ENCODE measurements at places on chromosomes 11 and 22.

DNA sequence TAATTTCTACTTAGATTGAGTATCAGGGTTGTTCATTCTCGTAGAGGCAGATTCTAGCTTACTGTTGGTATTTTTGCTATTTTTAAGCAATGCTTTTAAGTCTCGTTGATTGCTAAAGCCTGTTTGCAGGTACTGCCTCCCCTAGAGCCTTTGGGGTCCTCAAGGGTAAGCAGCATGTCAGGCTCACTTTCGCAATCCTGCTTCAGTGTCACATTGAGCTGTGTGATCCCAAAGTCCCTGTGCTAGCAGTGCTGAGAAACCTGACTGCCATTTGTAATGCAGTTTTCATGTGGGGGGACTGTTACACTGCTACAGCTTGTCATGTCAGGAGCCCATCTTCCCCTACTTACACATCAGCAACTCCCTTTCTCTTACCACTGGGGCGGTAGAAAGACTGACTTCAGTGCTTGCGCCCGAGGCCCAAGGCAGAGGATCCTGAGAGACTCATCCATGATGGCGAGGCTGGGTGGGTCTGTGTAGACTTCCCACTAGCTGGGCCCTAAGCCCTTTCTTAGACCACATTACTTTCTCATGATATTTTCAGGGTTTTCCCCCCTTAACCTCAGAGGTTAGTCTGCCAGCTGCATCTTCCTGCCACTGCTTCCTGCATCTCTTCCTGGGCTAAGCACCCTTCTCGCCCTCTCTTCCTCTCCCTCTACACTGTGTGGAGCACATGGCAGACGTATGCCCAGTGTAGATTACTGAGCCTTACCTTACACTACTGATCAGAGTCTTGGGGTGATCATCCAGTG, 40.8 kb upstream of the ST14 start:
- DNase-seq = no peak

DNA sequence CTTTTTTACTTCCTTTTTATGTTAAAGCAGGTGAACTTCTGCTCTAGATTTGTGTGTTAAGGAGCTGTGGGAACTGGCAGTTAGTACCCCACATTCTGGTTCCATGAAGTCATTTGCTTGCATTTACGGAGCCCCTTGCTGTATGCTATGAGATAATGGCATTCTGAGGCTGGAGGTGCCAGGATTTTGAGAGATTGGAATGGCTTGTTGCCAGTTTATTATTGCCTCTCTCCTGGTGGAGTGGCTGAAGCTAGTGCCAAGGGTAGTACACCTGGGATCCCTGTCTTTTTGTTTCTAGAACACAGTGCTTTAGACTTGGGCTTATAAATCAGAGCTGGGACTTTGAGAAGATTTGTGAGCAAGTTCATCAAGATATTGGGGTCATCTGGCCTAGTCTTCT, 73.8 kb downstream of the STIM1 start:
- no peak for DNase-seq

DNA sequence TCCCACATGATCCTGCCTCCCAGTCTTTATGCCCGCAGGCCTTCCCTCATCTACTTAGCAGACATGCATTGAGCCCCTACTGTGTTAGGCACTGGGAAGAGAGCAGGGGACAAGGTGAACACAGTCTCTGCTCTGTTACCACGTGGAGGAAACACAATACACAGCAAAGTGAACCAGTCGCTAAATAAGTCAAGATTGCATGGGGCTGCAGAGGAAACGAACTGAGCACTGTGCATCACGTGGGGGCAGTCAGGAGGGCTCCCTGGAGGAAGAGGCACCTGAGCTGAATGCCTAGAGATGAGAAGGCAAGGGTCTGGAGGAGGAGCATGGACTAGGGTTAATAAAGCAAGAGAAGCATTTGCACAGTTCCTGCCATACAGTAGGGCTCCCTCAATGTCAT, 102.7 kb downstream of the MN1 start:
- DNase-seq = no peak

- DNase-seq = no peak
These were observed 18.2 kb downstream of the ST14 start for GRCh38 chr11:130177782-130178181.

- no peak for DNase-seq
These were observed 120.9 kb upstream of the ZC3H12C start for GRCh38 chr11:109972181-109972715.

DNA sequence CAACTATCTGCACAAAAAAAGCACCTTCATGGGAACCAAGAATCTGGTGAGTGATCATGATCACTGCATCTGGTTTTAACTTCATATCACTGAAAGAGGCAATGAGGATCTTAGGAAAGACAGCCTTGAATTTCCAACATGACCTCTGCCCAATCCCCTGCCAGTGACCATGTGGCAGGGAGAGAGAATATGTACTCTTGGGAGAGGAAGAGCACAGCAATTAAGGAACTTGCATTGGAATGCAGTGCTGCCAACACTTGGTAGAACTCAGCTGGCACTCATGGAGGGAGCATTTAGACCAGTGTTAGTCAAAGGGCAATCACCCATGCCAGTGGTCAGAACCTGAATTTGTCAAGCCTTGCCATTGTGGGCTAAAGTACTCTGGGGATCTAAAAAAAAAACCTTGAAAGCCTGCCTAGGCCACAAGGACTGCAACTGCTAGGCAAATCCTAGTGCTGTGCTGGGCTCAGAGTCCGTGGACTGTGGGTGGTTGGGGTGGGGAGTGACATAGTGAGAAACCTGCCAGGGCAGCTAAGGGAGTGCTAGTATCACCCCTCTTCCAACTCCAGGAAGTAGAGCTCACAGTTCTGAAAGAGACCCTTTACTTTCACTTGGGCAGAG, 23.1 kb downstream of the JRKL start:
- no peak for DNase-seq

DNA sequence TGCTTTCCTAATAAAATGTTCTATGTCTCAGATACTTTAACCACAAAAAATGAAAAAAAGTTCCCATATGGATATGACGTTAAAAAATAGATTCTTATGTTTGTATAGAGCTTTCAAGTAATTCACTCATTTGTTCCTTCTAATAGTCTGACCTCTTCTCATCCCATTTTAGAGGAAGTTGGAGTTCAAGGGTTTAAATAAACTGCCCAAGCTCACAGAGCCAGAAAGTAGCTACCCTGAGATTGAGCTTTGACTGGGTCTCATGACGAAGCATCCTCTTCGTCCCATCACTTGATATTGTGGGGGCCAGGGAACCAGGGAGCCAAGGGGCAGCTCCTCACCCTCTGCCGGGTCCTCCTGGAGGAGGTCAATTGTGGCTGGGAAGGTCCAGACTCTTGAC, 116.3 kb downstream of the CCDC81 start:
- no peak for DNase-seq

- no peak for DNase-seq
These were observed 48.7 kb upstream of the TEAD1 start for GRCh38 chr11:12625438-12626071.

GRCh38 chr22:33000342-33001280, 57.6 kb downstream of the SYN3 start:
- peak; percentile 21 for DNase-seq

- no peak for DNase-seq
These were observed at the start of gene ART5 for GRCh38 chr11:3641701-3642070. Gene ART5, minus strand, starts transcription at chr11:3641992. Its CDS starts 130 bp downstream, at chr11:3641862.

DNA sequence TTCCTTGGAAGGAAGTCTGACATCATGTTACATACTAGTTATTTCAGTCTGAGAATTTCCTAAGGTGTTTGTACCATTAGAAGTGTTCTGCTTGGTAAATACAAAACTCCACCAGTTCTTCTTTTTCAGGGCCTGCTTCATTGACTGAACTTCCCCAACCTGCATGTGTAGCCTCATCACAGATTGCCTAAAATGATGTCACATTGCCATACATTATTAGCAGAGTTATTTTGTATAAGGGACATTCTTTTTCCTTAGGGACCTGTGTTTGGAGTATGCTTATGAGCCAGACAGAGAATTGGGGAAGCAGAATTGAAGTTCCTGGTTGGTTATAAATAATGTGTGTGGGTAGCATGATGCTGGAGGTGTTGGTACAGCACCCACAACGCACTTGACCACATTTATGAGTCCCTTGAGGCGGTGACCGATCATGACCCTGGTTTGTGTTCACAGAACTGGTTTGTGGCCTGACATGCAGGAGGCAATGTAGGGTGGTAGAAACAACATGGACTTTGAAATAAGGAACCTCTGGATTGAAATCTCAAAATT, 16.4 kb upstream of the MMP7 start:
- no peak for DNase-seq

GRCh38 chr11:106733635-106734034, 284.6 kb downstream of the GUCY1A2 start:
- DNase-seq = no peak

GRCh38 chr11:1198561-1199240, 24.2 kb upstream of the MUC5B start:
- DNase-seq = no peak

DNA sequence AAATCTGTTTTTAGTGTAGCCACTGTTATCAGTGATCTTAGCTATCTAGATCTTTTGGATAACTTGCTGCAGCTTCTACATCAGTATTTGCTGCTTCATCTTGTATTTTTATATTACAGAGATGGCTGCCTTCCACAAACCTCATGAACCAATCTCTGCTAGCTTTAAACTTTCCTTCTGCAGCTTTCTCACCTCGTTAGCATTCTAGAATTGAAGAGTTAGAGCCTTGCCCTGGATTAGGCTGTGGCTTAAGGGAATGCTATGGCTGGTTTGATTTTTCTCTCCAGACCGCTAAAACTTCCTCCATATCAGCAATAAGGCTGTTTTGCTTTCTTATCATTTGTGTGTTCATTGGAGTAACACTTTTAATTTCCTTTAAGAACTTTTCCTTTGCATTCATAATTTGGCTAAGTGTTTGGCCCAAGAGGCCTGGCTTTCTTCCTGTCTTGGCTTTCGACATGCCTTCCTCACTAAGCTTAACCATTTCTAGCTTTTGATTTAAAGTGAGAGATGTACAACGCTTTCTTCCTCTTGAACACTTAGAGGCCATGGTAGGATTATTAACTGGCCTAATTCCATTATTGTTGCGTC, 51.9 kb downstream of the LDLRAD3 start:
- no peak for DNase-seq

- DNase-seq = no peak
These were observed 40.8 kb upstream of the ACCSL start for GRCh38 chr11:44006917-44007361.

GRCh38 chr22:25645266-25645665, 80.8 kb downstream of the GRK3 start:
- DNase-seq = no peak

- no peak for DNase-seq
These were observed 20.6 kb downstream of the CLMP start for GRCh38 chr11:123174196-123175183.

- DNase-seq = no peak
These were observed 7.3 kb upstream of the TSSC4 start for GRCh38 chr11:2393111-2393868.

DNA sequence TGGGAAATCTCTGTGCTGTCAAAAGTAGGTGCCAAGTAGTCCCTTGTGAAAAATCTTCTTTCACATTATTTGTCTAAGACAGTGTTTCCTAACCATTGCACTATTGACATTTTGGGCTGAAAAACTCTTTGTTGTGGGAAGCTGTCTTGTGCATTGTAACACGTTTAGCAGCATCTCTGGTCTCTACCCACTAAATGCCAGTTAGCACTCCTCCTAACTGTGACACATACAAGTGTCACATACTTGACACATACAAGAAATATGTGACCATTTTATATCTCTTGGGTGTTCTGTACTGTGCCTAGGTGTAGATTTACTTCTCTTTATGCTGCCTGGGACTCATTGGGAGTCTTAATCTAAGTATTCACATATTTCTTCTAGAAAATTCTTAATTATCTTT, 57.8 kb downstream of the NXPE1 start:
- DNase-seq = no peak

DNA sequence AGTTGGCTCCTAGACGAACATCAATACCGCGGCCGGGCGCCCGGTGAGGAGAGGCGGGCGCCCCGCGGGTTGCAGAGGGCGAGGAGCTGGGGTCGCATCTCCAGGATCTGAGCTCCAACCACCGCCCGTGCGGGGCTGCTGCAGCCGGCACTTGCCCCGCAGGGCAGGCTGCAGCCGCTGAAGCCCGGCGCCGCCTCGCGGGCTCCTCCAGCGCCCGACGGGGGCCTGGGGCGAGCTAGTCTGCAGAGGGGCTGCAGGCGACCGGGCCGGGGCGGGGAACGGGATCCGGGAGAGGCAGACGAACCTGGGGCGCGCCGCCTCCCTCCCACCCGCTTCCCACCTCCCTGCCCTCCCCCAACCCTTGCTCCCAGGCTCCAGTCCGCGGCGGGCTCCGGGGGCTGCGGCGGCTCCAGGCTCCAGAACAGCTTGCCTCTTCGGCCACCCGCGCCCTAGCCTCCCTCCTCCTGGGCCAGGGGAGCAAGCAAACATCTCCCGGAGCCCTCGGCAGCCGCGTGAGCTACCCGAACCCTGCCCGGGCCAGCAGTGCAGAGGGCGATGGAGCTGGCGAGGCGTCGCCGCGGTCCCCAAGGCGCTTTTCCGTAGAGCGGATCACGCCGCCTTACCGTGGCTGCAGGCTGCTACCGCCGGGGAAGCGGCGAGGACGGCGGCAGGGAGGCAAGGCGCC, 802 bp downstream of the TENM4 start:
- no peak for DNase-seq

DNA sequence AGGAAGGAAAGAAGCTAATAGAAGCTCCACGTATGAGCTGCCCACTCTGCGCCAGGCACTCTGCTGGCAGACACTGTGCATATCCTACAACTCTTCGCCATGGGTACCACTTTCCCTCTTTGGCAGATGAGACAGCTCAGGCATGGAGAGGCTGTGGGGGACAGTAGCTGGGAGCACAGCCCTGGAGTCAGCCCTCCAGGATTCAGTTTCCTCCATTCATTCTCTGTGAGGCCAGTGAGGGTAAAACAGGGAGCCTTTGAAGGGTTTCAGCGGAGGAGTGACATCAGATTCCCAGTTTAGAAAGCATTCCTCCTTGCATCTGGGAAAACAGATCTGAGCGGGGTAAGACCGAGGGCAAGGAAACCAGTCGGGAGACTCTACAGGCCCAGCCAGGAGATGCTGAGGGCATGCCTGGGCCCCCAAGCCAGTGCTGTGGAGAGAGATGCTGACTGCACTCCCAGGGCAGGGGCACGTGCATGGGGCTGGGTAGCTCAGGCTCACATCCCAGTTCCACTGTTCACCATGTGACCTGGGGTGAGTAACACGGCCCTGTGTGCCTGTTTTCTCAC, 58.3 kb upstream of the EMID1 start:
- no peak for DNase-seq

- no peak for DNase-seq
These were observed 69.5 kb downstream of the PRCP start for GRCh38 chr11:82830746-82831145.
